ENCODE measurements at places on chromosomes 7 and 10.
A peak's percentile ranks its signal among the peaks of the same experiment; 100 is the strongest.

- no peak for DNase-seq
These were observed 7.9 kb downstream of the LAT2 start for GRCh38 chr7:74217455-74218342.

- DNase-seq, result no peak
These were observed 48.6 kb upstream of the NRP1 start for GRCh38 chr10:33382921-33383713.

- DNase-seq, result no peak
These were observed 64.6 kb upstream of the CREB5 start for GRCh38 chr7:28347475-28348318.

GRCh38 chr7:151769188-151769821, 107.6 kb downstream of the PRKAG2 start:
- DNase-seq, result peak; percentile 65

DNA sequence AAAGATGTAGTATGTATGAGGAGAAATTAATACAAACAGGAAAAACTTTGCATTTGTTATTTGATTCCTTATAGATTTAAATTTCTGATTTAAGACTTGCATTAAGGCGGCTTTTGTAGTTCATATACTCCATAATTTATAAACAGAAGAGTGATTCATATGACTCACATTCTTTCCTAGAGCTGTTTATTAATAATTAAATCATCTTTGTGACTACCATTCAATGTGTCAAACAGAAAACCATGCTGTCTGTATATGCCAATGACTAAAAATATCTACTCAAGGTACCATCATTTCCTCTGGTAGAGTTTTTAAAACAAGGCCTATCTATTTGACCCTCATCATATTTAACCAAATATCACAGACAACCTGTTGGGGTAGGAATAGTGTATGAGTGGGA, 501.7 kb downstream of the PARD3 start:
- DNase-seq, result no peak

DNA sequence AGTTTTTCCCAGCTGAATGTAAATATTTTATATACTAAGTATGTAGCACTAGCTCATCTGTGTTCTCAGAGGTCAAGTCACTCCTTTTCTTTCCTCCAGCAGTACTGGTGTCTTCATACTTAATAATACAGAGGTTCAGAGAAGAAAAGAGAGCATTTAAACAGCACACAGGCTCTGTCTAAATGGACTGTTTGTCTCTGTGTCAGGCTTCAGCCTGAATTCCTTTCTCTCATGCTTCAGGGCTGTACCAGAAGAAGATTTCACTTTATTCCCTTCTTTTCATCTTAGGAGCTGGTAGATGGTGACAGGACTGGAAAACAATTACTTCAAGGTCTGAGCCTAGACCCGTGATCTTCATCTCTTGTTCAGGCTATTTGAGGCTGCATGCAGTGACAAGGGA, 51.4 kb upstream of the LYZL2 start:
- DNase-seq, result no peak
